Glomerular endothelial cell (primary cell): ENCODE measurements at places on chromosomes 2 and 18. TPM values are rescaled to one million over a fixed set of nuclear protein-coding genes. Genes with fewer than 3 reads are reported as not detected.

- DNase-seq, result no peak
Observed at GRCh38 chr2:181891966-181892798, 652 bp downstream of the ITPRID2 start.

DNA sequence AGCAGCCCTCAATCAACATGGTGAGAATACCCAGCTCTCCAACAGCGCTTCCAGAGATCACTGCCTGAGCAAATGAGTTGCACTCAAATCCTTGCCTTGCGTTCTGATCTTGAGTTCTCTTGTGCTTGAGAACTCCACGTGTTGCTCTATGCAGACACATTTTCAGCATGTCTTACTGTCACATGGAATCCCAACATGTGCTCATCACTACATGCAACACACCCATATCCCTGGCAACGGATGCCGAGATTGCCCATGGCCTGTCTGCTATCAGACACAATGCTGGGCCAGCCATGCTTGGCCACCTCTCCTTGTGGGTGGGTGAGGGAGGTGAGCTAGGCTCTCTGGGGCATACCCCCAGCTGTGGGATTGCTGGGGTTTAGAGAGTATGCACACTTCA is 91.9 kb upstream of the LDAH start:
- no peak for DNase-seq

DNA sequence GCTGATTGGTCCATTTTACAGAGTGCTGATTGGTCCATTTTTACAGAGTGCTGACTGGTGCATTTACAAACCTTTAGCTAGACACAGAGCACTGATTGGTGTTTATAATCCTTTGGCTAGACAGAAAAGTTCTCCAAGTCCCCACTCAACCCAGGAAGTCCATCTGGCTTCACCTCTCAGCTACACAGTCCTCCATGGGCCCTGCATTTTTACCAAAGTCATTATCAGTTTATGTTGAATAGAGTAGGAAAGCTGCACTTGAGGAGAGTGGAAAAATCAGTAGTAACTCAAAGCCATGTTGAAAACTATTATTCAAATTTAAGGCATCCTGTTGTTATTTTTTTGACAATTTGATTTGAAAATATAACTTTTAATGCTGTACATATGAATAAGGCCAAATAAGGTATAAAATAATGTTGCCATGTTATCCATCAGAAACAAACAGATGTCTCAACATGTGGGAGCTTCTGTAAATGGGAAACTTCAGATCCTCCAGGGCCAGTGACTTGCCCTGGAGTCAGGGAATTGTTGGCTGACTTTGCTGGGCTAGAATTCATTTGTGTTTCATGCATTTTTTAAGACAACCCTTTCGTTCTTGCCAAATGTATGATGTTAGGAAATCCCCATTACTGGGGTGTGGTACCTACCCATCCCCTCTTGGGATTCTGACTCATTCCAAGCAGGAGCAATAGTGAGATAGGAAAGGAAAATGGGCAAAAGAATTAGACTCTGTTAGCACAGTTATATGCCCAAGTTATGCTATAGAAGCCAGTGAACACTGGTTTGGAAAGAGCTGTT is 37.8 kb upstream of the CCDC195 start:
- DNase-seq, result no peak

DNA sequence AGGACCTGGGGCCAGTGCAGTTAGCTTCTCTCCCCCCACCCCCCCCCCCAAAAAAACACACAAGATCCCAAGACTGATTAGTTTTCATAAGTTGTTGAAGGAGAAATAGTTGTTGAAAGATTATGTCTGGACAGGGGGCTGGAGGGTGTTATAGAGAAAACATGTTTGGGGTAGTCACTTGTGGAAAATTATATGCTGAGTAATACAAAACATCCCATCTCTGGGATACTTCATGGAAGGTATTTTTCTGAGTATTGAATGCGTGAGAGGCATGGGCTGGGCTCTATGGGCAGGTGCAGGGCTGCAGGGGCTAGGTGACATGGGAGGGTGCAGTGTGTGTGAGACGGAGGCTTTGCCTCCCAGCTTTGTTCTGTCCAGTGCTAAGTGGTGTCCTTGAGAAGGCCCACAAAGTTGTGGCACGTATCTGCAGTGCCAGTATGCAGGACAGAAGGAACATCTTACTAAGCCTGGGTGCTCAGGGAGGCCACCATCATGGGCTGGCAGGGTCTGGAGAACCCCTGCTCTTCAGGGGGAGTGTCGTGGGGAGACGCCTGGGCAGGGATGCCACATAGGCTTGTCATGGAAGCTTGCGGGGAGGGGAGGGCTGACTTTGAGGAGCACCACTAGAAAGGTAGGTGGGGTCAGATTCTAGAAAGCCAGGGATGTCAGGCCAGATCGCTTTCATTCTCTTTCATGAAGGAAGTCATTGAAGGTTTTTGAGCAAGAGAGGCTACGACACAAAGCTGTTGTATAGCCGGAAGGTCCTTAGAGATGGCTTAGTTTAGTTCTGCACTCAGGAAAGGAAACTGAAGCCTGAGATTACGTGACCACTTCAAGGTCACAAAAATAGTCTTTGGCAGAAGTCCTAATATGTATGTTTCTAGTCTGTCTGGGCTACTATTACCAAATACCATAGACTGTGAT is 232.0 kb downstream of the LDLRAD4 start:
- no peak for DNase-seq

DNA sequence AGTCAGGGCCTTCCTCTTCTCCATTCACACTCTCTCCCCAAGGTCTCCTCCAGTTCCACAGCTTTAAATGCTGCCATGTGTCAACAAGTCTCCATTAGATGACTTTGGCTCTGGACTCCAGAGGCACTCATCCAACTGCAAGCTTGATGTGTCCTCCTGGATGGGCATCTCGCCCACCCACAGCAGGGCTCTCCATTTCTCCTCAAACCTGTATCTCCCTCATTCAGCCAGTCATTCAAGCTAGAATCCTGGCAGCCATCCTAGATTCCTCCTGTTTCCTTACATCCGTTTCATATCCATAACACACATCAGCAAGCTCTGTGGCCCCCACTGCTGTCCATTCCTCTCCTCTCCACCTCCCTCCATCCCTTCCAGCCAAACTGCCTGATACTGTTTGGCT is 88.4 kb upstream of the AFF3 start:
- no peak for DNase-seq

DNA sequence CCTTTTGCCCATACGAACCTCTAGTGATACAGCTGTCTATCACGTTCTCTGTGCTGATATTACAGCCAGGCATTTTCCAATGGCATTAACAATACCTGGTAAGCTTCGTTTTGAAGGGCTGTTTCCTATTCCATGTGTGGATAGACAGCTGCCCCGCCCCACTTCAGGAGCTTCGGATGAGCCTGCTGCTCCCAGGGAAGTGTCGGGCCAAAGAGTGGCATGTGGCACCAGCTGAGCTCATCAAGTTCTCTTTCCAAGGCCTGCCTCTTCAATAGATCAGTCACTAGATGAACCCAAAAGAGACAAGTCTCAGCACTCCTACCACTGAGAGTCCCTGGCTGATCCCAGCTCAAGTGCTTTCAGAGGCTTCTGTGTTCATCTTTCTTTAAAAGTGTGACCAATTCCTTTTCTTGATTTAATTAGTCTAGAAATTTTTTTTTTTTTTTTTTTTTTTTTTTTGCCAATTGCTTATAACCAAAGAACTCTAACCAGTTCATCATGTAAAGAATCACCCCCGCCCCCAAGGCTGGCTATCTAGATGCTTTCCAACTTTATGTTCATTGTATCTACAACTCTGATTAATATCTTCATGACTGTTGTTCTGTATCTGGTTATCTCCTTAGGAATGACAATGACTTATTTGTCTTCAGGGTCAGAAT is 46.6 kb downstream of the HDAC4 start:
- DNase-seq, result no peak

GRCh38 chr2:218230882-218231281 is 13.9 kb downstream of the ARPC2 start:
- no peak for DNase-seq

DNA sequence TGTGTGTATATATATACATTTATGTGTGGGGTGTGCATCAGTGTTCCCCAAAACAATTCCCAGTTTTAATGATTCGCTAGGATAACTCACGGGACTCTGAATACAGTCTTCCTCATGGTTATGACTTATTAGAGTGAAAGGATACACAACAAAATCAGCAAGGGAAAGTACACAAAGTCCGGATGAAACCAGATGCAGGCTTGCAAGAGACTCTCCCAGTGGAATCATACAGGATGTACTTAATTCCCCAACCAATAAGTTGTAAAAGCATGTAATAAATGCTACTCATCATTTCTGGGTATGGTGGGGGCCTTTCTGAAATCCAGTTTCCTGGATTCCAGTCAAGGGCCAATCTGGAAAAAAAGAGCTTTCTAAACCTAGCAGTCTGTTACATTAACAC is 654.1 kb upstream of the SYT4 start:
- no peak for DNase-seq

DNA sequence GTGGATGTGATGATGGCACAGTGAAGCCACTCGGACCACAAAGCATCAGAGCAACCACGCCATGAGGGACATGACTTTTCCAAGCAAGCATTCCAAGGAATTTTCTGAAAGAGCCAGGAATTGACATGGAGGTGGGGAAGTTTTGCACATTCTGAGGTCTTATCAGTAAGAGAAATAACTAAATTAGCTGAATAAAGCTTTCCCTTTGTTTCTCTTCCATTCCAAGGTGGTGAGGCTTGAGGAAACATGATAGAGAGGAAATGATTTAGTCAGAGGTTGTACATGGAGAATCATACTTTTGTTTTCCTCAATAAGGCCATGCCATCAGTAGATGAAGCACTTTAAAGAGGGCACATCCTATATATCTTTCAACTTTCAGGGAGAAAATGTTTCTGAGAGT is 115.7 kb upstream of the MMADHC start:
- DNase-seq, result peak; percentile 45

DNA sequence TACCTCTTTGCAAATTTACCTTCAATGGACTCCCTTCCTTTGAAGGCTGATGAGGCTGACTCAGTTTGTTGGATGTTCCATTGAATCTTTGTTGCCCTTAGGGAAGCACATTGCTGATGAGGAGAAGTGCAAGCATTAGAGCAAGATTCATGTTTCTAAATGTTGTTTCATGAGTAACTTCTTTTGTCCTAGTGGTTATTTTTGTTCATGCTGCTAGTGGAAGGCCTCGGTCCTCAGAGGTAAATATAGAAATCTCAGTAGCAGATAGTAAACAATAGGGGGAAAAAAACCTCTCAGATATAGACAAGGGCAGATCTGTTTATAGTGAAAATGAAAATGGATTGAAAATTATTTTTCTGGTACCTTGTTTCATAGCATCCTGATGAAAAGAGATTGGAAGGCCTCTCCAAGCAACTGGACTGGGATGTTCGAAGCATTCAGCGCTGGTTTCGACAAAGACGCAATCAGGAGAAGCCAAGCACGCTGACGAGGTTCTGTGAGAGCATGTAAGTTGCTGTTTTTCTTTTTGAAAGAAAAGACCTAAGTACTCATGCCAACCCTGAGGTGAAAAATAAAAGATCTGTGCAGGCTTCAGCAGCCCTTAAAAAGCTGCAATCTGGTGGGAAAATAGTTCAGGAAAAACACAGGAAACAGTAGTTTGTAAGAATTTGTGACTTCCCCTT is 104.9 kb downstream of the CERS6 start:
- no peak for DNase-seq

GRCh38 chr2:126325202-126325601 is 330.8 kb upstream of the GYPC start:
- DNase-seq, result no peak

- DNase-seq, result no peak
Observed at GRCh38 chr2:153462338-153462859, 16.2 kb downstream of the RPRM start.

DNA sequence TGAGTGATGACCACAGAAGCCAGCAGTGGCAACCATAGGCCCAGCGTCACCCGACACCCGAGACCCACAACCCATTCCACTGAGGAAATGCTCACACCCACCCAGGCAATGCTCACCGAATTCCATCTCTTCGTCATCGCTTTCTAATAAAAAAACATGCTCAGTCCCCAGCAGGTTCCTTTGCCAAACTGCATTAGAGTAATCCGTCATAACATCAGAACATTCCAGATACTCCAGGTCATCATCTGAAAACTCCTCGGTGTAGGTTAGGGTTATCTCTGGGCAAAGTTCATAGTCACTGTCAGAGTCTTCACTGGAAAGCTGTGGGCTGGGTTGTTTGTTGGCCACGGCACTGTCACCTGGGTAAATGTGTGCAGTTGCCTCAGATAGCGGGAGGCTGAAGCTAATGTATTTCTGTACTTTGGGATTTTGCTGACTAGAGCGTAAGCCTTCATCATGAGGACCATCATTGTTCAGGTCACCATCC is 49.3 kb downstream of the ALPK2 start:
- no peak for DNase-seq

- DNase-seq, result no peak
Observed at GRCh38 chr2:239363946-239364637, 36.7 kb downstream of the HDAC4 start.

- no peak for DNase-seq
Observed at GRCh38 chr2:237590272-237591140, at the start of gene RAB17. RAB17 (minus strand) TSS chr2:237590734; CDS start chr2:237586154, 4,580 bp downstream.

GRCh38 chr2:156573710-156574109 is 137.5 kb downstream of the GPD2 start:
- no peak for DNase-seq

GRCh38 chr2:46097714-46098480 is 199.3 kb upstream of the EPAS1 start:
- peak; percentile 97 for DNase-seq

DNA sequence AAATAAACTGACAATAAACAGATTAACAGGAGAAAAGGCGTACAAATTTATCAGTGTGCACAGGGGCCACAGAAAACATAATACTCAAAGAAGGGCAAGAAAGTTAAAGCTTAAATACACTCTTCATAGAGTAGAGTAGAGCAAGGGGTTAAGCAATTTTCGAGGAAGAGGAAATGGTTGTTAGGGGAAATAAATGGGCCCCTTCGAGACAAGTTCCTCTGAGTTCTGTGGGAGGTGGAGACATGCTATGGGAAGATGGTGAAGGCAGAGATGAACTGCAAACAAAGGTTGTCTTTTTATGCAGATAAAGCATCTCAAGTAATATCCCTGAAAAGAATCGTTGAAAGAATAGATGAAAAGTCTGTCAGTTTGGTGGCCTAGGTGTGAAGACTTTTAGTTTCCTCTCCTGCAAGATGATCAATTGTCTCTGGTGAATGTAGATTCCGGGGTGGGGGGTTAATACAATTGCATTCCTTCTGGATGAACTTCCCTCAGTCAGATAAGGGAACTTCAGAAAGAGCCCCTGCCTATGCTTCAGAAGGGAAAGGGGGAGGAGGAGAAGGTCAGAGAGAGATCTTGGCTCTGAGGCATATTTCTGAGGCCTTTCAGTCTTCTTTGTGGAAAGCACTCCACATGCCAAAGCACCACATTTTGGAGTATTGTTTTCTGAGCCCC is 127.0 kb downstream of the METTL4 start:
- no peak for DNase-seq

- no peak for DNase-seq
Observed at GRCh38 chr2:172993139-172993538, 82.5 kb upstream of the MAP3K20 start.

Gene CROCC2
- total RNA-seq, result not detected in 2 replicates

Gene GPATCH11
- 6.2 and 6.8 TPM in 2 replicates for total RNA-seq

Gene SAG
- total RNA-seq, result not detected in 2 replicates

Gene XPO1
- total RNA-seq, result 88.4 and 101 TPM in 2 replicates

Gene ABCG8
- not detected in 2 replicates for total RNA-seq

Gene TSPYL6
- total RNA-seq, result 0.06 TPM in 1 of 2 replicates, not detected in the other

Gene CFAP65
- total RNA-seq, result not detected in 2 replicates

Gene COLEC11
- 0.29 TPM in 1 of 2 replicates, not detected in the other for total RNA-seq

Gene CD207
- total RNA-seq, result not detected in 2 replicates

Gene CHAC2
- 3.8 and 5.2 TPM in 2 replicates for total RNA-seq

Gene CDK15
- 1.6 and 5.8 TPM in 2 replicates for total RNA-seq

Gene PRKAG3
- not detected in 2 replicates for total RNA-seq
